Ascending aorta (tissue), 2 donors: ENCODE measurements at places on chromosomes 6 and 20. TPM values are rescaled to one million over a fixed set of nuclear protein-coding genes. Genes with fewer than 3 reads are reported as not detected.

The GCLC gene
- 54.9 TPM for total RNA-seq

The EPPIN gene
- total RNA-seq: not detected

The THBD gene
- 326 TPM for total RNA-seq

The TPX2 gene
- not detected for total RNA-seq

The PTK6 gene
- total RNA-seq: not detected

The EDEM2 gene
- 20.3 TPM for total RNA-seq

The WDR46 gene
- total RNA-seq: 70.6 TPM

The CAGE1 gene
- not detected for total RNA-seq

The TSPO2 gene
- not detected for total RNA-seq

The SF3B5 gene
- 123 TPM for total RNA-seq

The OXT gene
- not detected for total RNA-seq

The GSTA2 gene
- not detected for total RNA-seq

The PEX7 gene
- total RNA-seq: 10.5 TPM

The SGK2 gene
- total RNA-seq: 0.32 TPM

The LIN28B gene
- not detected for total RNA-seq

The RAD21L1 gene
- not detected for total RNA-seq

The KHDC1L gene
- total RNA-seq: not detected

The SPATS1 gene
- not detected for total RNA-seq

The TMC2 gene
- total RNA-seq: not detected

The ULBP1 gene
- 3.8 TPM for total RNA-seq

The CDC5L gene
- 10.9 TPM for total RNA-seq

The PACSIN1 gene
- total RNA-seq: not detected

The PSORS1C2 gene
- 5.2 TPM for total RNA-seq

The VSTM2L gene
- total RNA-seq: 1.1 TPM

The VGLL2 gene
- not detected for total RNA-seq

The RCAN2 gene
- 83.4 TPM for total RNA-seq

The ZC2HC1B gene
- total RNA-seq: not detected

The CRIP3 gene
- total RNA-seq: not detected

The CAP2 gene
- total RNA-seq: 7.1 TPM

The PAX1 gene
- total RNA-seq: not detected

The CYP24A1 gene
- not detected for total RNA-seq

The PDYN gene
- not detected for total RNA-seq

The PCSK2 gene
- total RNA-seq: not detected

The TREML1 gene
- total RNA-seq: not detected

The USP49 gene
- total RNA-seq: 8.7 TPM

The CAPN11 gene
- 0.43 TPM for total RNA-seq

The TCP11 gene
- total RNA-seq: 0.43 TPM

The VSX1 gene
- total RNA-seq: not detected

The SOBP gene
- 5.4 TPM for total RNA-seq

The ID4 gene
- 103 TPM for total RNA-seq

The SLC22A1 gene
- not detected for total RNA-seq

The CCND3 gene
- total RNA-seq: 130 TPM

The HLA-DRA gene
- 220 TPM for total RNA-seq

The ID1 gene
- total RNA-seq: 3,326 TPM

The DYNLT2 gene
- total RNA-seq: 0.21 TPM

The SPINT4 gene
- total RNA-seq: not detected

The MEI4 gene
- total RNA-seq: not detected

The TXLNB gene
- not detected for total RNA-seq

The ALDH8A1 gene
- total RNA-seq: not detected

The STMND1 gene
- total RNA-seq: not detected

The PKIB gene
- not detected for total RNA-seq
